ENCODE measurements at places on chromosomes 11 and 22. TPM values are rescaled to one million over a fixed set of nuclear protein-coding genes. Genes with fewer than 3 reads are reported as not detected.

DNA sequence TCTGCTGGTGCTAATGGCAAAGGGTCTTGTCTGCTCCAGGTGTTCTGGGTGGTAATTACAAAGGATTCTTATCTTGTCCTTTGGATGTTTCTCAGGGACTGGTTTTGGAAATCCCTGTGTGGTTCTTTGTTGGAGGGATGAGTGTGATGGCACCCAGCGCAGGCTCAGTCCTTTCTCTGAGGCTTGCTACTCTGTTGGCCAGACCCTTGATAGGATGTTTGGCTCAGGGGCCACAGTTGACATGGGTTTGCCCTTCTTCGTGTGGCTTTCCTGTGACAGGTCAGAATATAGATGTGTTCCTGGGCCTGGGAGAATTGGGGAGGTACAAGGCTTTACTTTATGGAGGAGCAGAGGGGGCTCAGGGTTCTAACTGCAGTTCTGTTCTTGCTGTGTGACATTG lies 4.0 kb downstream of the ARHGEF17 start:
- no peak for DNase-seq

DNA sequence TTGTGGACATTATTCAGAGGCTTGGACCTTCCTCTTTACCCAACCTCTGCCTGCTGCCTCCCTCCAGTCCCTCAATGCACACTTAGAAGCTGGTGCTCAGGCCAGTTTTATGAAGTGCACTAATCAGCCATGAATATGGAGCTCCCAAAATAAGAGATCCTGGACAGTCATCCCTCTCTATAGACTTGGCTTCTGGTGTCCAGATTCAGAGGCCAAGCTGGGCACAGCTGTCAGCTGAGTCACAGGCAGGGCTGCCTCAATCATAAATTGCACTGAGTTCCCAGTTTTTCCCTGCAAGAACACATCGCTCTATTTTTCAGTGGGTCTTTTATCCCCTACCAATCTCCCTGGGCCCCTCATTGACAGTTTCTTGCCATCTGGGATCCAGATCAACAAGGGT lies 161.7 kb upstream of the CADM1 start:
- peak; percentile 62 for DNase-seq

SLC25A17 gene
- total RNA-seq: 17.7 TPM

FGF19 gene
- not detected for total RNA-seq

GRCh38 chr22:27537501-27537900 lies 264.1 kb downstream of the MN1 start:
- DNase-seq: no peak

DNA sequence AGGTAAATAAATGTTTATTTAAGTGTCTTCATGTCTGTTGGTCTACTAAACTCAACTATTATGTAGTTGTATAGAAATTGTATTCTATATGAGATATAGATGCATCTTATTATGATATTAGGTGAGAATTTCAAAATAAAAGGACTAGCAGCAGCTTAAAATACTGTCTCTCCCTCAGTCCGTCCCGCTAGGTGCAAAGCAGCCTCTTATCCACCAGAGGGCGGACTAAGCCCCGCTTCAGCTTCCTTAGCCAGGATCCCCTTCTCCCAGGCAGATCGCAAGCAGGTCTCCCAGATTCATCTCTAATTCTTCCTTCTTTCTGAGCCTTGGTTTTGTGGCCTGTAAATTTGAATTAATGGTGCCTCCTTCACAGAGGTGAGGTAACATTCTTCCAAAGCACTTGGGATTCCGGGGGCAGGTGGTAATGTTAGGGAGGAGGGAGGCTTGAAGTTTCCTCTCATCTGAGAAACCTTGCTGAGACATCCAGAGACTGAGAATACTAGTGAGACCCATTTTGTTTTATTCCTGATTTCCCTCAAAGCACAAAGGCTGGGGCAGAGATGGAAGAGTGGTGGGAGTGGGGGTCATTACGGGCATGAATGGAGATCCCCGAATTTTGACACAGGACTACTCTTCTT lies 13.5 kb upstream of the INSC start:
- DNase-seq: peak; percentile 90

UPB1 gene
- not detected for total RNA-seq

- DNase-seq: no peak
Observed at GRCh38 chr11:43269254-43269918, 42.4 kb upstream of the API5 start.

DNA sequence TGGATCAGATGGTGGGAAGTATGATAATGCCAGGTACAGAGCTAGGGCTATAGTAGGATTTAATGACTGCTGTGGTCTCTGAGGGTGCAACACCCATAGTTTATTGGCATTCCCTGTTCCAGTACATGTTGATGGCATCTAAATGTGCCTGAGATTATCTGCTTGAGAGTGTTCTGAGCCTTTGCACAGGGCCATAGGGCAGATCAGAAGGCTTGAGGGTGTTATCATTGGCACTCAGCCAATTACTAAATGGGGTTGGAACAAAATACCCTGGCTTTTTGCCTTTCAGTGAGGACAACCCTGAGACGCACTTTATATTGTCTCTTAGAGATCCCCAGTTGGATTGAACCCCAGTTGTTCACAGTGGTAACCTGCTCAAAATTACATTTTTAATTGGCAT lies 6.7 kb downstream of the SLC5A12 start:
- DNase-seq: no peak

GRCh38 chr11:65210361-65210731 lies 28.6 kb downstream of the CAPN1 start:
- peak; percentile 71 for DNase-seq

GRCh38 chr22:38674888-38675287 lies 6.9 kb upstream of the TOMM22 start:
- DNase-seq: no peak

RAG2 gene
- total RNA-seq: not detected

DNA sequence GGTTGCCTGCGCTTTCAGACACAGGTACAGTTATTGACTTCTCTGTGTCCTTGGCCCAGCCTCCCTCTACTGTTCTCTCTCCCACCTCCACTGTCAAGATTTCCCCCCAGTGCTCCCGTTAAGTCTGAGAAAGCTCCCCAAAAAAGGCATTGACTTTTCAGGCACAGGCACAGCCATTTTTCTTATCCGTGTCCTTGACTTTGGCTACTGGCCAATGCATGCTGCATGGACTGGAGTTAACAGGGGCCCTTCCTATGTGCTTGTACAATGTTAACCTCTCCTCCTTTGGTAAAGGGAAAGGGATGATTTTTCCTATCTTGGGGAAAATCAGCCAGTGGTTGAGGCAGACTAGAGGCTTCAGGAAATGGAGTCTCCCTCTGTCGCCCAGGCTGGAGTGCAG lies 4.3 kb downstream of the APOL5 start:
- no peak for DNase-seq

GRCh38 chr11:34250732-34251588 lies 106.8 kb downstream of the ABTB2 start:
- DNase-seq: peak; percentile 83

DNA sequence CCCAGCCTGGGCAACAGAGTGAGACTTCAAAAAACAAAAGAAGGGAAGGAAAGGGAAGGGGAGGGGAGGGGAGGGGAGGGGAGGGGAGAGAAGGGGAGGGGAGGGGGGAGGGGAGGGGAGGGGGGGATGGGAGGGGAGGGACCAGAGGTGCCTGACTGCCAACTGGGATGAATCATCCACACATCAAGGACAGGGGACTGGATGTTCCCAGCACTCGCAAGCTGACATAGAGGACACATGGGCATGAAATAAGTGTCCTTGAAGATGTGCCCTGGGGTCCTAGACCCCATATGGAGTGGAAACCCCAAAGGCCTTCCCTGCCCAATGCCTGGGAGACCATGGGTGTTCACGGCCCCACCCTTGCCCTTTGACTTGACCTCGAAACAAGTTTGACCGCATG lies 19.8 kb downstream of the TST start:
- DNase-seq: peak; percentile 19

GRCh38 chr11:95728790-95729189 lies 60.8 kb downstream of the FAM76B start:
- DNase-seq: no peak

DNA sequence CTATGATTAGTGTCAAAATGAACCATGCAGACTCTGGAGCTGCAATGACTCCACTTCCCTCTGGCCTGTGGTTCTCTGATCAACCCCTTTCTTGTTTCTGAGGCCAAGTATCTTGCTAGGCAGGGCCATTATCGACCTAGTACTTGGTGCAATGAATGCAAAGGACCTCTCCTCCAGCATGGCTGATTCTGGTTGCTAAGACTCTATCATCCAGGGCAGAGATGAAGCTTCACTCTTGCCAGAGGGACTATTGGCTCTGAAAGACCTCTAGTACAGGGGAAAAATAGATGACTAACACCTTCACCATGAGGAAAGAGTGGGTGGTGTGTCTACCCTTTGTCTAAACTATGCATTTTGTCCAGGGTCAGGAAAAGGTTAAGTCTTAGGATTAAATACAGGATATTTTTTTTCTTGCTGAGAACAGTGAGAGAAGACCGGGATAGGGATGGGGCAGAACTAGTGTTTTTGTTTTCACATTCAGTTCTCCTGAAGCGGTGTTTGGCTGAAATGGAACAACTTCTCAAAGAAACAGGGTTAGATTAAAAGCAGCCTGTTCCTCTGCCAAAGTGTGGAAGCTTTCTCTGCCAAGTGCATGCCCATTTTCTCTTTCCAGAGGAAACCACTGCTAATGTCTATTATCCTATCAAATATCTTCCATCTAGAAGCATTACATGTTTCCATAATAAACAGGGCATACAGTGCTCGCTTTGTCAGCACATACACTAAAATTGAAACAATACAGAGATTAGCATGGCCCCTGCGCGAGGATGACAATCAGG lies 5.0 kb upstream of the MTFP1 start:
- peak; percentile 95 for DNase-seq

- DNase-seq: peak; percentile 8
Observed at GRCh38 chr11:61974766-61975631, 7.6 kb upstream of the FTH1 start.

GRCh38 chr22:41648432-41648831 lies 27.3 kb downstream of the XRCC6 start:
- peak; percentile 66 for DNase-seq

- DNase-seq: no peak
Observed at GRCh38 chr11:101528541-101528940, 55.3 kb downstream of the TRPC6 start.

DNA sequence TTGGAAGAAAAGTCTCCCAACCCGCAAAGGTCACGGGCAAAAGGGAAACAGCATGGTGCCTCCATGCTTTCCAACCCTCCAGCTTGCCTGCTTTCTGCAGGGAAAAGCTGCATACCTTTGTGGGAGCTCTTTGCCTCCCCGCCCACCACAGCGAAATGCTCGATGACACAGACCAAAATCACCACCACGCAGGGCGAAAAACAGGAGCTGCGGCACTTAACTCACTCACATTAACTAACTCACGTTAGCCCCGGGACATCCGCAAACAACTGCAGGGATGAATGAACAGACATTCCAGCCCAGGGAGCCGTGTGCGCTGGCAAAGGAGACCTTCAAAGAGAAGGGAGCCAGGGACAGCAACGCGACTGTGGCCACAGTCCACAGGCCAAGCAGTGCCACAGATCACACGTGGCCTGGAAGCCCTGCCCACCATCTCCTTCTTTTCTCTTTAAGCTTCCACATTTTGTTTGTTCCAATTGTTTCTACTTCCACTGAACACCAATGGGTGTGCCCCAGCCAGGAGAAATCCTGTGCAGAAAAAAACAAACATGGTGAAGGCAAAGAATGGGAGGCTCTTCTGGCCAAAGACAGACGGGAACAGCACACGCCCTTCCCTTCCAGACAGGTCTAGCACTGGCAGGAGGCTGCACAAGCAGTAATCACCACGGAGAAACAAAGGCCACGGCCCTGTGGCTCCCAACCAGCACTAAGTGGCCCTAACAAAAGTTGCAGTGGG lies 39.3 kb downstream of the DUSP8 start:
- DNase-seq: peak; percentile 71

- DNase-seq: no peak
Observed at GRCh38 chr11:27248576-27249509, 114.2 kb downstream of the CCDC34 start.

DNA sequence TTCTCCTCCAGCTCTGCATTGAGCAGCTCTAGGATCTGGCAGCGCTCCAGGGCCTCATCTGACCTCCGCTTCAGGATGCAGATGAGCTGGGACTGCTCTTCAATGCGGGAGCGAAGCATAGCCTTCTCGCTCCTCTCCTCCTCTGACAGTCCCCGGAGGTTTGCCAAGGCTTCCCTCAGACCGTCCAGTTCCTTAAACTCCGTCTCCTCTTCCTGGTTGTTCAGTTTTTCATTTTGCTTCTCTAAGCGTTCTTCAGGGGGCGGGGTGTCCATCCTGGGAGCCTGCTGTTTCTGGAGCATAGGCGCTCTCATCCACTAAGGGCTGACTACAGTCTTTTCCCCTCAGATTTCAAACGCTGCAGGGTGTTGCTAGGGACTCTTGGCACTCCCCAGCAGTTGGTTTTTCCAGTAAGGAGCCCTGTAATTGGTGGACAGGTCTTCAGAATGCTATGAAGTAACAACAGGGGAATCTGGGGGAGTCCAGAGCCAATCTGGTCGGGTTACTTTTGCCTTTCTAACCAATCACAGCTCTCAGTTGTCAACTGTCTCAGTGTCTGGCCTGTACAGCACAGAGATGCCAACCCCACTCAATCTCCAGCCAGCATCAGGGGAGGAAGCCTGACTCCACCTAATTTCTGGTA lies at the start of gene CCDC89:
TSS of gene CCDC89 (minus strand) at position 376 of the 640 bp plus-strand sequence. CDS start at position 311, 65 bp downstream.
- DNase-seq: peak; percentile 95

DNA sequence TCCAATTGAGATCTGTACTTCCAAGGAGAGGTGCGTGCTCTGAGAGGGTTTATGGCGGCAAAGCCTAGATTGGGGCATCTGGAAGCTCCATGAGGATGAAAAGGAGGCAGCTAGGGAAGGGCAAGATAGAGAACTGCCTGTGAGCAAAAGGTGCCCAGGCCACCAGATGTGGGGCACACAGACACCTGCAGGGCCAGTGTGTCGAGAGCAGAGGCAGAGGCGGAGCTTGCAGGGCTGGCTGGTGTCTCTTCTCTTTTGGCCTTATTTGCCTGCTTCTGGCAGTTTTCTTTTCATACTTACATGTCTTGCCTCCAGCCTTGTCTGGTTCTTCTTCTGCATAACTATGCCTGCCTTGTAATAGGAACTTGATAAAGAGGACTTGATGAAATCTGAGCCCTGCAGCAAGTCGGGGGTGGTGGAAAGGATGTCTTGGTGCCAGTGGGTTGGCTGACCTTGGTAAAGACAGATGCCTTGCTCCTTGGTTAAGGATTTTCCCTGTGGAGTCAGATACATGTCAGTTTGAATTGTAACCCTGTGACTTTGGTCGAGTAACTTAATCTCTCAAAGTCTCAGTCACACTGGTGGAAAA lies 680.3 kb downstream of the NTM start:
- DNase-seq: no peak

- DNase-seq: peak; percentile 79
Observed at GRCh38 chr22:30326255-30326705, 461 bp downstream of the TBC1D10A start.

- no peak for DNase-seq
Observed at GRCh38 chr11:10897150-10897549, 39.3 kb upstream of the ZBED5 start.

TBX1 gene
- total RNA-seq: not detected

- no peak for DNase-seq
Observed at GRCh38 chr22:50253046-50253915, 2.2 kb upstream of the HDAC10 start.

DNA sequence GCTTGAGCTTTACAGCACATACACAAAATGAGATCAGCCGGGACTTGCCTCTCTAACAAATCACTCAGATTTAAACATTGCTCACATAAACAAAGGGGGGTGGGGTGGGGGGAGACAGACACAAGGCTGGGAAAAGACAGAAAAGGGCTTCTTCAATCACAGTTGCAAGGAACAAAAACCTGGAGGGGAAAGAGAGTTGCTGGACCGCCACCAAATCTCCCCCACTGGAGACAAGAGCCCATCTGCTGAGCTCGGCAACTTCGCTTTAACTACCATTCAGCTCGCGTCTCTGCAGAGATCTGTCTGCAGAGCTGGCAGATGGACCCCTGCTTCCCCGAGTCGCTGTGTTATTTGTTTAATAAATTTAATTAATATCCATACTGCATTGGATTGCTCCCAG lies 165.0 kb downstream of the RCN1 start:
- DNase-seq: no peak

Measured in osteoblast (primary cell).